ENCODE measurements at places on chromosomes 3 and 15.

DNA sequence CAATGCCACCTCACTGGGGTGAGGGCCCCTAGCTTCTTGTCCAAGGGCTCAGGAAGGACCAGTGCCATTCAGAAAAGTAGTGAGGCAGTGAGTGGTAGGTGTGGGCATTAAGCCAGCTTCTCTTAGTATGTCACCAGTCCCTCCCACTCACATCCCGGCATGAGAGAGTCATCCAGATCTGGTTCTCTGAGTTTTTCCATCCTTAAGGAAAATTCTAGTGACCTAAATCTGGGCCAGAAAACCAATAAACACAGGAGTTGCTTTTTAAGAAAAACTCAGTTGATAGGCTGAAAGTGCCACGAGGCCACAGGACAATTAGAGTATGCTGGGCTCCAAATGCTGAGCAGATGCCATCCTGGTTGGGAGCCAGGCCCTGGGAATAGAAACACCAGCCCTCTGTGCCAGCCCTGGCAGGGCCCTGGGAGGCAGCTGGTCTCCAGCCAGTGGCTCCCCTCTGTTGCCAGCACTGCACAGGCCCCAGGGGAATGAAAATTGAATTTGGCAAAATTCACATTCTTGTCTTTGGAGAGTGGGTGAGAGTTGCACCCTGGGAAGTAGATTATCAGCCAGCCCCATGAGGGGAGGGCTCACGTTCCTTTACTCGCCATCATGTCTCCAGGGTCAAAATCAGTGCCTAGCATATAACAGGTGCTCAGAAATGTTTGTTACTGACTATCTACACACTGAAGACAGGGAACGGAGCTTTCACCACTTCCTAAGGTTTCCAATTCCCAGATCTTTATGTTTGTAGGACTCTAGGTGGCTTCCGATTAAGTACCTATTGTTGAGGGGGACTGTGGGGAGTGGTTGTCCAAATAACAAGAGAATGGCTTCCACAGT is 52.8 kb downstream of the FAM43A start:
- peak; percentile 41 for DNase-seq

DNA sequence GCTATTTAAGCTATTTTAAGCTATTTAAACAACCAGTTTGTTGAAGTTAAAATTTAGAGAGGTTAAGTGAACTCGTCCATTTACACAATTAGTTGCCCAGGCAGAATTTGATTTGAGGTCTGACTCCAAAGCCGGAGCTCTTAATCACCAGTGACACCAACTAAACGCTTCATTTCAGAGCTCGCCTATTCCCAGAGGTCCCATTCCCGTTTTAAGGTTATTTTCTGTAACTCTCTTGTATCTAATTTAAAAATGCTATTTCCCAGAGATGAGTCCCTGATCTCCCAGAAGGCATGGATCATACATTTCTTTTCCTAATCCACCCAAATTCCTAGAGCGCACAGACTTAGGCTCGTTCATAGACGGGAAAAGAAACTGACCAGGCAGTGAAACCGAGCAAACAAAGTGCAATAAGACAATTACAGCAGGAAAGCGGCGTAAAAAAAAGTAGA is 904 bp upstream of the MCTP2 start:
- no peak for DNase-seq

- peak; percentile 98 for DNase-seq
Measured at GRCh38 chr3:161890147-161890625, 393.6 kb downstream of the OTOL1 start.

GRCh38 chr15:70111203-70112073 is 13.7 kb upstream of the TLE3 start:
- DNase-seq, result peak; percentile 83

GRCh38 chr3:155605571-155605970 is 139.3 kb downstream of the PLCH1 start:
- no peak for DNase-seq

- DNase-seq, result no peak
Measured at GRCh38 chr3:31181661-31182060, 287.2 kb upstream of the GADL1 start.

- DNase-seq, result peak; percentile 23
Measured at GRCh38 chr3:157631478-157631877, 128.3 kb upstream of the VEPH1 start.

GRCh38 chr15:73936181-73936580 is 9.9 kb downstream of the LOXL1 start:
- no peak for DNase-seq

DNA sequence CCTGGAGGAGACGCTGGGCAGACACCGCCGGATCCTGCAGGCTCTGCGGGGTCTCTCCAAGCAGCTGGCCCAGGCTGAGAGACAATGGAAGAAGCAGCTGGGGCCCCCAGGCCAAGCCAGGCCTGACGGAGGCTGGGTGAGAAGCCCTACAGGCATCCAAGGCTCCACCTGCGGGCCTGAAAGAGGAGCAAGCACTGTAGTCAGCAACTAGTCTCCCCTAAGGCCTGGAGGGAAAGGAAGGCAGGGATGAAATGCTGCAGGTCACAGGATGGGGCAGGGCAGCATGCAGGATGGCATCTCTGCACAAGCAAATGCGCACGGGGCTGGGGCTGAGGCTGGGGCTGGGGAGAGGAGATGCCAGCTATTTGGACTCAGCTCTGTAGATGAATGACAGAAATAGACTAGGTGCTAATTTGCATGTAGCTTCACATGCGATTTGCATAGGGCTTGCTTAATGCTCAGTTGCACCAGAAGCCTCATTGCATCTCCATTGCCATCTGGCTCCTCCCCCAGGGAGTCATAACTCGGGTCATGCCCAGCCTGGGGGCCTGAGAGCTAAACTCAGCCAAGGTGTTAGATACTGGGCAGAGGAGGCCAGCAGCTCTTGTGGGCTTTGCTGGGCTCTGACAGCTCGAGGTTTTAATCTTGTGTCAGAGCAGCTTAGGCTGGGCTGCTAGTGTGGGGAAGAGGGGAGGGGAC is 5.2 kb upstream of the CPLX3 start:
- DNase-seq, result no peak

- DNase-seq, result peak; percentile 63
Measured at GRCh38 chr15:75673426-75674235, 25.9 kb downstream of the SNX33 start.

- no peak for DNase-seq
Measured at GRCh38 chr3:73592154-73593144, 32.3 kb downstream of the PDZRN3 start.

DNA sequence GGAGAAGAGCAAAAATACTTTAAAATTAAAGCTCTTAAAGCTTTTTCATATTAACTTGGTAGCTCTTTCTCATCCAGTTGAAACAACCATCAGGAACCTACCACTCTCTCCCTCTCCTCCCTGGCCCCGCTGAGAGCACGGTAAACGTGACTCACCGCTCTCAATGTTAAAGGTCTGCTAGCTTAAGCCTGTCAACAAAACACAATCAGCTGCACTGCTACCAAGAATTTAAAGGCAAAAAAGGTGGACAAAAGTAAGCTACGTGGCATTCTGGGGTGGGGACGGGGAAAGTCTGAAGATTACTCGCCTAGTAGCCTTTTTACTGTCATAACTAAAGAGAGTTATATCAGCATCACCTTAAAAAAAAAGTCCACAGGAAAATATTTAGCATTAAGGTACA is 8.4 kb upstream of the GP5 start:
- DNase-seq, result no peak

DNA sequence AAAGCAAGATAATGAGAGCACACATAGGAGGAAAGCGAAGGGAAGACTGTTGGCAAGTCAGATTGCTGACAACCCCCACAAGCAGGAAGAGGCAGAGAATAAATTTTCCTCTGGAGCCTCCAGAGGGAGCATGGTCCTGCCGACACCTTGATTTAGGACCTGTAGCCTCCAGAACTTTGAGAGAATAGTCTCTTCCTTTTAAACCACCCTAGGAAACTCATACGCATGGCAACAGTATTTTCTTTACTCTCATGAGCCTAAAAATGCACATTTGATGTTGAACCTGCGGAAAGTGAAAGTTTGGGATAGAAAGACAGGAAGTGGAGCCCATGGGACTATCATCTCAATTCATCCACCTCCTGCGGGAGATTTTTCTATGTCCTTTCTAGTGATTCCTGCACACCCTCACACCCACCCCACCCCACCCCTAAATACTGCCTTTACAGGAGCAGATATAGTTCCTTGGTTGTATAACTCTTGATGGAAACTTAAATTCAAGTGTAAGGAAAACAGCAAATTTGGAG is 116.7 kb upstream of the LPP start:
- no peak for DNase-seq

GRCh38 chr3:186988806-186989205 is 58.5 kb downstream of the ST6GAL1 start:
- no peak for DNase-seq

DNA sequence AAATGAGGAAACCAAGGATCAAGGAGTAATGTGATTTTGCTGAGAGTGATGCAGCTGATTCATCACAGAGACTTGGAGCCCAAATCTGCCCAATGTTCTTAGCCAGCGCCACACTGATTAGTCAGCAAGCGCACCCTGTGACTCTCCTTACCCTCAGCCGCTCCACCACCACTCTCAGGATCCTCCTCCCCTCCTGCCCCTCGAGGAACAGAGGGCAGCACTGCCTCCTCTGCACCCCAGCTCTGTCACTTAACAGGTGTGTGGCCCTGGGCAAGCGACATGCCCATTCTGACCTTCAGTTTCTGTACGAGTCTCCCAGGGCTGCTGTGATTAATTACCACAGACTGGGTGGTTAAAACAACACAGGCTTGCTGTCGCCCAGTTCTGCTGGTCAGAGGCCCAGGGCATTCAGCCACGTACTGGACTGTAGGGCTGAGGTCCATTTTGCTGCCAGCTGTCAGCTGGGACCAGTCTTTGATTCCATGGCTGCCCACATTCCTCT is 36.1 kb upstream of the HRH1 start:
- DNase-seq, result peak; percentile 42

- DNase-seq, result no peak
Measured at GRCh38 chr3:42544492-42545283, 37.1 kb downstream of the SEC22C start.
